Stimulated activated effector memory CD8-positive, alpha-beta T cell treated with anti-CD3 and anti-CD28 coated beads, Interleukin-12 subunit alpha, Interleukin-12 subunit beta, amount 100 ng/mL, for 72 hours (primary cell): ENCODE measurements at places on chromosomes 4 and X.

- DNase-seq, result no peak
Observed at GRCh38 chr4:102501447-102501696, 213 bp downstream of the NFKB1 start.

DNA sequence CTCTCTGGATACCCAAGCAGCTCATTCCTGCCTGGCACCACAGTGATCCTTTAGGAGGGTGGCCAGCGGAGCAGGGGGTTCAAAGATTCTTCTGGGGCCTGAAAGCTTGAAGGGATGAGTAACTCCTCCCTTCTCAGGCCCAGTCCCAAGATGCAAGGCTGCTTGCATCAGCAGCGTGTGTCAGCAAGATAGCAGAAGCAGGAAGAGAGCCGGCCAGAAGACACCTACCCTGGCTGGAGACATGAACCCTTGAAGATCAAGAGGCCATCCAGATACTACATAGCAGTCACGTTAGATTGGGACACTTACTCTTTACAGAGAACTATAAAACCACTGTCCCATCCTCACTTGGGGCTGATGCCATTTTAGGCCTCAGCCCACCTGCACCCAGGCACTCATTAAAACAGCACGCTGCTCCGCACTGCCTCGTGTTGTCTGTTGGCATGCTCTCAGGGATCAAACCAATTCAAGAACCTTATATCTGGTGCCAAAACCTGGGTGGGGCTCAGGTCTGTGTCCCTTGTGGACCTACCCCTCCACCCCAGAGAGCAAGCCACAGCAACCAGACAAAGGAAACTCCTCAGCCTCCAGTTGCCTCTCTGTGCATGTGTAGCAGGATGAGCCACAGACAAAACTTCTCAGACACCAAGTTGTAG, 6.5 kb downstream of the UGT2B17 start:
- DNase-seq, result no peak

GRCh38 chrX:37347420-37347819, 1.7 kb upstream of the PRRG1 start:
- DNase-seq, result no peak

GRCh38 chr4:106652095-106652494, 283.5 kb upstream of the GIMD1 start:
- no peak for DNase-seq

GRCh38 chrX:13827298-13828090, 10.6 kb upstream of the GPM6B start:
- no peak for DNase-seq

DNA sequence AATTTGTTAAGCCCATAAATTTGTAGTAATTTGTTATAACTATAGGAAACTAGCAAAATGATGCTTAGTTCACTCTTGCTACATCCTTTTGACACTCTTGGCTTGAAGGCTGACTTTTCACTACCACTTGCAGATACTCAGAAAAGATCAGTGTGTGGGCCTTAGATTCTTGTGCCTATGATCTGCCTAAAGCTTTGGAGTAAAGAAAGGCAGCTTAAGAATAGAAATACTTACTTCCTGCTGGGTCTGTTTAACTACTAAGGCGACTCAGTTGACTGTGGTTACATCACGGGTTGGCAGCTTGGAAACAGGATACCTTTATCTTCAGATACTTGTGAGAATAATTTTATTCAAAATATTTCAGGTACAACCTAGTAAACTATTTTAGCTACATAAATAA, 201.4 kb upstream of the FMR1 start:
- no peak for DNase-seq

- DNase-seq, result no peak
Observed at GRCh38 chr4:173514641-173515217, 15.3 kb downstream of the HAND2 start.

DNA sequence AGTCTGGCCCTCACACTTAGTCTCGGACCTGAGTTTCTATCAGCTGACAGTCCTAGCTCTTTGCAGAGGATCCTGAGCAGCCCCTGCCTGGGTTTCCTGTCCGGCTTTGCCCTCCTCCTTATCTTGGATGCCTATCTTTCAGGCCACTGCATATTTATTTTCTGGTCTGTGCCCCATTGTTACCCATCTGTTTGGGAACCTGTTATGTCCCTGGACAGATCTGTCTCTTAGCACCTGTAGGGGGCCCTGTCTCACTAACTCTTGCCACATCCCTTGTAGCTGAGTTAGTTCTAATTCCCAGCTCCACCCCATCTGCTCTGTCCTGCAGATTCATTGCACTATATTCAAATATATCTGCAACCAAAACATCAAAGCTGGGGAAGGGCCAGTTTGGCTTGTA, 514.9 kb upstream of the LCORL start:
- no peak for DNase-seq

DNA sequence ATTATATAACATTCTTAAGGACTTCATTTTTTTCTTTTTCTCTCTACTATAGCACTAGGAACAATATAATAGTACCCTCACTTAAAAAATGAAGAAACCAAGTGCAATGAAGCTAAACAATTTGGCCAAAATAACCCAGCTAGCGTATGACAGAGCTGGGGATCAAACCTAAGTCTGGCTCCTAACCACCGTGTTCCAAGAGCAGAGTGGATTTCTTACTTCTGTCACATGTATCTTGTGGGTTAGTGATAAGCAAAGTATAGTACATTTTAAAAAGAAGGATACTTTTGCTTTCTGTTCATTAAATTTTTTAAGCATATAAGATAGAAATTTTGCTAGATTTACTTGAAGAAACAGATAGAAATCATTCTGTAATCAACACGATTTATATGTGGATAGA, 11.5 kb downstream of the LIMCH1 start:
- DNase-seq, result no peak

DNA sequence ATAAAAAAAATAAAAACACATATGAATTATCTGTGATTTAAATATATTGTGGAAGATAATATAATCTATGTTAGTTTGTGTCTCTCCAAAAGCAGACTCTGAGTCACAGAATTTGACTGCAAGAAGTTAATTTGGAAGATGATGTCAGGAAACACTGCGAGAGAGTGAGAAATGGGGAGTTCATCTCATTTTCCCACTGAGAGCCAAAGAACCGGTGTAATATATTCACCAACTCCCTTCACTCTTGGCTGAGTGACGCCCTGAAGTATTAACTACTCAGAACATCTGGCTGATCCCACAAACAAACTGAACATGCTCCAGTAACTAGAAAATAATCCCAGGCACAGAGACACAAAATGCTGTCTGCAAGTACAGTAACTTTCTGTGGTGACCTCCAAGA, 345.8 kb upstream of the SPANXN1 start:
- no peak for DNase-seq

DNA sequence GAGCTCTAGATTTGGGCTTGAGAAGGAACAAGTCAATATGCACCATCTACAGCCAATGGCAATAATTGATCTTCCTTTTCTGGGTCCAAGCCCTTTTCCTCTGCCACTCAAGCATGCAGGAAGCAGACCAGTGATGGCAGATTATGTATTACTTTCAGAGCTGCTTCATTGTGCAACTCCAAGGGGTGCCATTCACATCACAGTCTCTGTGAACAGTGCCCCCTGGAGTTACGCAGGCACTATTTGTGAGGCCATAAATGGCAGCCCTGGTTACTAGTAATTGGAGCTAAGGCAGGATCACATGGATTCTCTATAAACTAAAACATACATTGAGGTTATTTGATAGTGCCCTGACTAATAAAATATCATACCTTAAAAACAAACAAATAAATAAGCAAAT, 313.4 kb upstream of the SLC7A11 start:
- DNase-seq, result no peak

DNA sequence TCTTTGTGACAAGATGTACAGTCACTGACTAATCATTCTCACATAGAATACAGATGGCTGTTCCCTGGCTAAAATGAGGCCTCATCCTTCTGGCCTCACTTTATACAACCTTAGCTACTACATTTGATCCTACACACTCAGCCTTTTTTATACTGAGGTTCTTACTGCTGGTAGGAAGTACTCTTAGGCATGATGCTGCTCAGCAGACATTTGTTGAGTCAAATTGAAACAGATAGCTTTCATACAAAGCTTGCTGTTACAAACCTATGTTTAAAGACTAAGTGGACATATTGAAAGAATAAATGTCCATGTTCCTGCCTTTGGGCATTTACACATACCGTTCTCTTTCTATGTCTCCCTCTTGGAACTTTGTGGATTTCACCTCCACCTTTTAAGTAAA, 154.9 kb downstream of the NPFFR2 start:
- no peak for DNase-seq

- no peak for DNase-seq
Observed at GRCh38 chr4:7540206-7540605, 105.5 kb upstream of the PSAPL1 start.

- no peak for DNase-seq
Observed at GRCh38 chr4:78599931-78600375, 48.4 kb downstream of the ANXA3 start.

GRCh38 chrX:105882581-105883275, 60.4 kb downstream of the NRK start:
- DNase-seq, result no peak

- DNase-seq, result no peak
Observed at GRCh38 chr4:138275963-138276621, 33.9 kb upstream of the SLC7A11 start.

GRCh38 chr4:182235021-182235795, 8.0 kb upstream of the TENM3 start:
- no peak for DNase-seq
